PC-3 (cell line): ENCODE measurements at places on chromosomes 1 and 21. TPM values are rescaled to one million over a fixed set of nuclear protein-coding genes. Genes with fewer than 3 reads are reported as not detected.

- no peak for DNase-seq
Observed at GRCh38 chr21:18298228-18298627, 53.6 kb downstream of the CHODL start.

- DNase-seq: no peak
Observed at GRCh38 chr21:35469498-35469897, 420.4 kb upstream of the RUNX1 start.

- DNase-seq: peak; percentile 24
Observed at GRCh38 chr1:202189918-202190715, 3.5 kb upstream of the LGR6 start.

DNA sequence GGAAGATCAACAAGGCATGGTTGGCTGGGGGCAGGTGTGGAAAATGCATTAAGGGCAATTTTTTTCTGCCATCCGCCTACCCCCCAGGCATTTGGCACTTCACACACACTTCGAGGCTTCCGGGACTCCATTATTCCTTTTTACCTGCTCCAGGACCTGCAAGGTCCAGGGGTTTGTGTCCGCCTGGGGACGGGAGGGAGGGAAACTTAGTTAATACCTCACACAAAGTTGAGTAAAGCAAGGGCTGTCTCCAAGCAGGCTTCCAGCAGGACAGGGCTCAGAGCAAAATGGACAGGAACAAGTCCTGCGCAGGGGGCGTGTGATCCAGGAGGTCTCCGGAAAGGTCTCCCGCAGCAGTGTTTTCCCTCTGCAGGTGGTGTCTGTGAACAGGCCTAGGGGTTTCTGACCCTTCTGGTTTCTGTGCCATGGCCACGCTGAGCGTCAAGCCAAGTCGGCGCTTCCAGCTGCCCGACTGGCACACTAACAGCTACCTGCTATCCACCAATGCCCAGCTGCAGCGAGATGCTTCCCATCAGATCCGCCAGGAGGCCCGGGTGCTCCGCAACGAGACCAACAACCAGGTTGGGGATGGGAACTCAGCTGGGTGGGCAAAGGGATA, 712 bp downstream of the TEKT2 start:
- DNase-seq: no peak

DNA sequence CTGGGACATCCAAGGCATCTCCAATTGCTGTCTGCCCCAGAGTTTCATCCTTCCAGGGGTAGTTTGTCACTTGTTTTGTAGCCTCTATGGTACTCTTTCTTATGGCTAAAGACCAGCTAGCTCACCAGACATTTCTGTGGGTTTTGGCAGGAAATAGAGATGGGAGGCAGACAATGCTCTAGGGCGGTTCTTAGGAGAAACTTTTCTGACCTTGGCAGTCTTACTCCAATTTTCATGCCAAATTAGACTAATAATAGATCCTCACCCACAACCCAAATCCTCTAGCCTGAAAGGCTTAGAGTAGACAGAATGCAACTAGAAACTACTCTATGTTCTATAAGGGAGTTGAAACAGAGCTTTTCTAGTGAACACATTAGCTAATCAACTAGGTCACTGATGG, 69.8 kb downstream of the LRIG2 start:
- no peak for DNase-seq

DNA sequence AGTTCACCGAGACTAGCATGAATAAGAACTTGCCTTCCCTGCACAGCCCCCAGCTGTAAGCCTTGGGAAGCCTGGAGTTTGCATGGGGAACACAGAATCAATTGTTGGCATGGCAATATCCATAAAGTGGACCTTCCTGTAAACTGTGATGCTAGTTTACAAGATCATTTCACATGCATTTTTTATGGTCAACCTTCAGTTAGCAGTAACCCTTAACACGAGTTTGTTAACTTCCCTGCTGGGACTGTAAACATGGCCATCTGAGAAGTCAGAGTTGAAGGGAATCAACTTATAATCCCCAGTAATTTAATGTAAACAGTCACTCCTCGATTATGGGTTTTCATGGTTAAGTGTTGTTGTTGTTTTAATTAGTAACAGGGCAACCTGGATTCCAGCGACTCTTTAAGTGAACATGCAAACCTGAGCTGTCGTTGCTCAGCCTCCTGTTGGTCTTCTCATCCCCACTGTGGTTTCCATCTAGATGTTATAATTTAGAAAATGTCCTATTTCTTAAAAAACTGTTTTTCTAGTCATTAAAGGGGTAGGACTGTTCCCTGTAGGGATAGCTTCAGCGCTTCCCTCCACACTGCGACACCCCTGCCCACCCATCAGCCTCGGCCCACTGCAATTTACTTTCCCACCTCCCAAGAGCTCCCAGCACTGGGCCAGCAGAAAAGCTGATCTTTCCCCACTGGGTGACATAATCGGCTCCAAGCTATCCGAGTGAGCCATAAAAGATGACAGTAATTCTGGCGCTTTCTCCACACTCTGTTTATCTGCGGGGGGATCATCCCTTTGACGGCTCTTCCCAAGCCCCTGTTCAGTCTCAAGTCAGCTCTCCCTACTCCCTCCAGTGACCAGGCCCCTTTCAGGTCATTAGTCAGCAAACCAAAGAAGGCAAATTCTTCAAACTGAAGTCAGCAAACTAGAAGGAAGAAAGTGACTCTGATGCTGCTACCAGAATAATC, 107.6 kb upstream of the IPO9 start:
- DNase-seq: no peak

DNA sequence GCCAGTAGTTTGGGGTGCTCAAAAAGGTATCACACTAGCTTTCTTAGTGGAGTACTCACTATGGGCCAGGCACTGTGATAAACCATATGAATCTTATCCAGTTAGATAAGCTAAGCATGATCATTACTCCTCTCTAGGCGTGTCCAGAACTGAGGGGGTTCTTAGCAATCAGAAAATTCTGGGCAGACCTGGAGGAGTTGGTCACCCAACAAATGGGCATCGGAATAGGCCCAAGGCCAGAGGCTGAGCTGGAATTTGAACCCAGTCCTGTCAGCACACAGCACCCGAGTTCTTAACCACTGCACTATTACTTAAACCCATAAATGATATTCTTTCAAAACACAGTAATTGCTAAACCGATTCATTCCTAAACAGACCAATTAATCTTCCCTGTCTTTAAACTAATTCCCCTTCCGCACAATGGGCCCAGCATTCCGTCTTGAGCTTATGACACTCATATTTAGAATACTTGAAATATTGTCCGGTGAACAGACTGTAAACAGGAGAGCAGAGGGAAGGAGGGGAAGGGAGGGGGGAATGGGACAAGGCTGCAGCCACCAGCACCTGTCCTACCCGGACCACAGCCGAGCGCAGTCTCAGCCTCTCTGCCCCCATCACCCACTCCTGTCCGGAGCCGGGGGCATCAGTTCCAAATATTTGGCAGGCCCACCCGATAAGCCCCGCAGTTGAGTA, 113.0 kb upstream of the GADD45A start:
- DNase-seq: no peak

- no peak for DNase-seq
Observed at GRCh38 chr21:38610623-38611251, 112.5 kb upstream of the ERG start.

DNA sequence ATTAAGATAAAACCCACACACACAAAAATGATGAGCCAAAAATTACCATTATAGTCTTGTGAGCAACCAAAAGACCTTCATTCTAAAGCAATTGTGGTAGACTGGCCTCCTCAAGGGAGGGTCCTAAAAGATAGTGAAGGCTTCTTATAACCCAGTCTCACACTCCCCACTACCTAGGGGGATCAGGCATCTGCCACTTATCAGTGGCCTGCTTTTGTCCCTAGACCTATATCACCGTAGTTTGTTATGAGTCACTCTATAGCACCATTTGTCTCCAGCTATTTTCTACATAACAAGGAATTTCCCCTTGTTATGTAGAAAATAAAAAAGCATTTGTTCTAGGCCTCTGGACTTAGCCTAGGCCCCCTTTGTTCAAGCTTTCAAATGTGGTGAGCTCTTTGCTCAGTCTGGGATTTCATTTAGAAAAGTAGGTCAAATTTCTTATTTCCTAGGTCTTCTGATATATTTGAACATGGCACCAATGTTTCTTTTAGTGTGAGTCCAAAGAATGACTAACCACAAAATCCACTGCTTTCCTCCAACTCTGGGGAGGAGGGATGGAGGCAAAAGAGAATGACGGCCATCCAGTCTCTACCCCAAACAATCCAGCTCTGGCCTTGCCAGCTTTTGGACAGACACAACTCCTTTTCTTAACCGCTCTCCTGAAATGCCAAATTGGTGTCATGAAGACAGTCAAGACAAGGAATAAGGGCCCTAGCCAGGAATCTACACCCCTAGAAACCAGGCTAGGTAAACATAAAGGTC, 8.9 kb downstream of the ADAR start:
- DNase-seq: no peak

DNA sequence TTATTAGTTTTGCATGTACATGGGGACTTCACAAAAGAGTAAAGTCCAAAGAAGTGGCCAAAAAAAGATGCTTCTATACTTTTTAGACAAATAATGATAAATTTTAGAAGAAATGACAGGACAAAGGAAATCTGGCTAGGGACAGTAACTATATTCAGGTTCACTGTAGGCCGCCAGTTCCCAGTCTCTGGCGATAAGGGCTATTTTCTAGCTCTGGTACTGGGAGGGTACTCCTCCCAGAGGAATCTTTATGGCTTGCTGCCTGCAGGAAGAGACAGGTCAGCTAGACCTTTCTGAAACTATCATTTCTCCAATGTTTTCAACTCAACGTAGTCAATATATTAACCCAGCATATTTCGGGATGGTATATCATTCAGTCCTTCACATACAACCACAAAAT, 37.5 kb upstream of the RGS2 start:
- DNase-seq: no peak

DNA sequence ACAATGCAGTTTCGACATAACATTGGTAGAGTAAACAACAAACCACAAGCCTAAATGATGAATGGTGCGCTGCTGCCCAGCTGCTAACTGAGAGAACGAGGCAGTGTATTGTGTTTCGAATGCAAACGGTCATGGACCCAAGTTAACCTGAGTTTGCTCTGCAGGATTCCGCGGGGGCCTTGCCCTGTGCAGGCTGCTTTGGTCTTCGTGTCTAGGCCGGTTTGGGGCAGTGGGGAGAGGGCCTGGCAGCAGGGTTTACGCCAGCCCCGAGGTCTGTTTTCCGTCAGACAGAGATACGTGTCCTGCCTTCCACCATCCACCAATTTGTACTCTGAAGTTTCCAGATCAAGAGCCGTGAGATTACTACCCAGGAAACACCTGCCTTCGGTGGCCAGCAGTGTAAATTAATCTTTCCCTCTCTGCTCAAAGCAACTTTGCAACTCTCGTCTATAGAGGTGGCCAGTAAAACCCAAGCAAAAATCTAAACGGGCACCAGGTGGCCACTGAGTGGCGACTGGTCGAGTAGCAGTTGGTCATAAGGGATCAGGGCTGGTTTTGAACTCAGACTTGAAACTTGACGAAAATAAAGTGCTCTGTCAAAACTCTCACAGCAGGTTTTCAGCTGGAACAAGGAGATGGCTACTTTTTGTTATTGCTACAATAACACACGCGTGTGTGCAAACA, 6.3 kb upstream of the PRDM15 start:
- no peak for DNase-seq

GRCh38 chr1:18482721-18483425, 2.1 kb downstream of the KLHDC7A start:
- no peak for DNase-seq

DNA sequence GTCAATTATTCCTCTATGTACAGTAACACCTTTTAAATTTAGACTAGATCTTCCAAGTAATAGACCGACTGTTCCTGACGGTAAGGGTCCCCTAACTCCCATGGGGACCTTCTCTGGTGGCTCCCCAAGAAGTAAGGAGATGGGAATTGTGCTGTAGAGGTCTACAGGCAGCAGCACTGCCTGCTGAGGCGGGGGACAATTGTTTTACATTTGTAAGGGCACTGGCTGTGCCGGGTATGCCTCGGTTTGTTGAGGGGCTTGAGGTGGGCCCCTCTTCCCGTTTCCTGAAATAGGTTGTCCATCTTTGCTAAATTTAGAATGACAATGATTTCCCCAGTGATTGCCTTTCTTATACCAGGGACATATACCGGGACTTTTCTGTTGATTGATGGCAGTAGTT, 13.1 kb upstream of the L1TD1 start:
- no peak for DNase-seq

GRCh38 chr1:169896013-169896412, 2.3 kb upstream of the SCYL3 start:
- DNase-seq: no peak

- no peak for DNase-seq
Observed at GRCh38 chr1:248820041-248820585, 5.6 kb downstream of the SH3BP5L start.

DNA sequence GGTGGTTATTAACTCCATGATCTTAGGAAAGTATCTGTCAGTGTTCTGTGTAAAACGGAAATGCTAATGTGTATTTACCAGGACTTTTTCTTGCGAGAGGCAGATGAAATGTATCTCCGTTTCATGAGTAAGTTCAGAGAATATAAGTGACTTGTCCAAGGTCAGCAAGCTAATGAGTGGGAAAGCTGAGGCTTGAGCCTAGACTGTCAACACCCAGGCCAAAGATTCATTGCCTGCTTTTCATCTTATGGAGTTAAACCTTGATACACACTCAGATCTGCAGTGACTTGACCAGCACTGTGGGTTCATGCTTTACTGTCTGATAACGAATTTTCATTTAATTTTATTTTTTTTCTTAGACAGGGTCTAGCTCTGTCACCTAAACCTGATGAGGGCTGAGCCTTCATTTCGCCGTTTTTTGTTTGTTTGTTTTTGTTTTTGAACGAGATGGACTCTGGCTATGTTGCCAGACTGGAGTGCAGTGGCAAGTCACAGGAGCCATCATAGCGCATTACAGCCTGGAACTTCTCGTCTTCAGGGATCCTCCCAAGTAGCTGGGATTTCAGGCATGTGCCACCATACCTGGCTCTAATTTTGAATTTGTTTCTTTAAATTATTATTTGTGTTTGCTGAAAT, 918 bp upstream of the JTB start:
- no peak for DNase-seq

- no peak for DNase-seq
Observed at GRCh38 chr21:35603494-35603893, 456.8 kb downstream of the SETD4 start.

GRCh38 chr1:200483491-200484143, 73.8 kb upstream of the ZNF281 start:
- DNase-seq: peak; percentile 100

- DNase-seq: no peak
Observed at GRCh38 chr1:164470996-164471395, 88.0 kb upstream of the PBX1 start.

The IFNLR1 gene
- 8.9 and 9.5 TPM in 2 replicates for total RNA-seq

The HMCN1 gene
- total RNA-seq: 0.66 and 3.3 TPM in 2 replicates

The IVNS1ABP gene
- 21.0 and 30.7 TPM in 2 replicates for total RNA-seq

The COL24A1 gene
- 0.07 and 0.17 TPM in 2 replicates for total RNA-seq

The HRNR gene
- not detected in 2 replicates for total RNA-seq

The APCS gene
- not detected in 2 replicates for total RNA-seq

The DCST2 gene
- 0.18 and 3.0 TPM in 2 replicates for total RNA-seq

The OR2L5 gene
- 0.07 and 0.35 TPM in 2 replicates for total RNA-seq

The PROX1 gene
- total RNA-seq: 0.12 TPM in 1 of 2 replicates, not detected in the other
